Kidney (tissue), 22 donors: ENCODE measurements at places on chromosomes 1 and 21. TPM values are rescaled to one million over a fixed set of nuclear protein-coding genes. Genes with fewer than 3 reads are reported as not detected.

EPHX1 gene
- total RNA-seq: 78.6 TPM

ZNF648 gene
- total RNA-seq: not detected

CNKSR1 gene
- total RNA-seq: 19.7 TPM

OR10Z1 gene
- total RNA-seq: not detected

HAO2 gene
- total RNA-seq: 1.9 TPM

LAPTM5 gene
- 108 TPM for total RNA-seq

FAM3B gene
- 19.4 TPM for total RNA-seq

DNA sequence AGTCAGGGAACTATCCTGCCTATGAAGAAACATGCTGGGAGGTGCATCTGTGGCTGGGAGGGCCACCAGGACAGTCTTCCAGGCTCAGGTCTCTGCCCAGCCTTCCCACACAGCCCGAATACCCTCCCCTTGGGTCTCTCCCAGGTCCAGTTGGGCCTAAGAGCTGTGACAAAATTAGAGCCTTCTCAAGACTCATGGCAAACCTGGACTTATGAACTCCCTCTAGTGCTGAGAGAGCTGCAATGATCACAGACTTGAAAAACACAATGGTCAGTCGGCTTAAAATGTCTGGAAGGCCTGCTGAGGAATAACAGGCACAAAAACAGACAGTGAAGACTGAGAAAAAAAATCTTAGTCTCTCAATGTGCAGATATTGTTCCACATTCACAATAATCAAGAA is 325.1 kb downstream of the BRINP2 start:
- no peak for DNase-seq

DNA sequence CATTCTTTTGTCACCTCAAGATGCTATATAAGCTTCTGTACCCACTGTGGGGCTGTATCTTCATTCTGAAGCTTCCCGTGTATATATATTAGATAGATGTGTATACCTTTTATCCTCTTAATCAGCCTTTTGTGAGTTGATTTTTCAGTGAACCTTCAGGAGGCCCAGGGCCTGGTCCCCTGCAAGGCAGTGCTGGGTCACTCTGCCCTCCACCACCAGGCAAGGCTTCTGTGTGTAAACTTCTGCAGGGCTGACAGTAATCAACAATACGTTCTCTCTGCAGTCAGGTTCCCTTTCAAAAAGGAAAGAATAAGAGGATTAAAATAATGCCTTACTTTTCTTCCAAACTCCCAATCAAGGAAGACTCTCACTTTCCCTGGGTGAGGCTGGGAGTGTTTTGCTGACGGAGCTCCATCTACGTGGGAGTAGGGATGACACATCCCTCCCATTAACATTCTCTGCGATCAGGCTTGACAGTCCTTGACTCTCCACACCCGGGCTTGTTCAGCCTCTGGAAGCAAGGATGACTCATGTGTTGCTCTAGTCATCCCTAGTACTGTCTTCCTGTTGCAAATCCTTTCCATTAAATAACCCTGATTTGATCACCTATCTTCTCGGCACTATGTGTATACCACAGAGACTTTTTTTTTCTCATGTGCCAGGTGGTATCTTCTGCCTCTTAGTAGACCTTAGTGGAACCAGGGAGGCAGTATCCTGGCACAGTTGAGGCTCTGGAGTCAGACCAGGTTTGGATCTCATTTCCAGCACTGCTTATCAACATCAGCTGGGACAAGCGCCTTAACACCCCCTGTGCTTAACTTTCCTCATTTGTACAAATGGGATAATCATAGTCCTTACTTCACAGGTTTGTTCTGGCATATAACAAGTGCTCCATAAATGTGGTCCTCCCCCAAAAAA is 70.3 kb upstream of the KCNK1 start:
- no peak for DNase-seq

DNA sequence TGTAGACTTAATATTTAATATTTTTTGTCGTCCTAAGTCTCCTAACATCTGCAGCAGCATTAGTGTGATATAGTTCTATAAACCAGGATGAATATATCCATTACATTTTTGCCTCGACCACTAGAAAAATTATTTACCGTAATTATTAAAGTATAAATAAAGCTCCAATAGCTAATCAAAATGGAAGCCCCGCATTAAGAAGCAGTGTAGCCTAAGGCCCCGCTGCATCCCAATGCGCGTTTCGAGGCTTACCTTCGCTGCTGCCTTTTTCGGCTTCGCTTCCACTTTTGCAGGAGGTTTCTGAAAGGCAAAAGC is 891 bp downstream of the HMGN1 start:
- DNase-seq: no peak

DNA sequence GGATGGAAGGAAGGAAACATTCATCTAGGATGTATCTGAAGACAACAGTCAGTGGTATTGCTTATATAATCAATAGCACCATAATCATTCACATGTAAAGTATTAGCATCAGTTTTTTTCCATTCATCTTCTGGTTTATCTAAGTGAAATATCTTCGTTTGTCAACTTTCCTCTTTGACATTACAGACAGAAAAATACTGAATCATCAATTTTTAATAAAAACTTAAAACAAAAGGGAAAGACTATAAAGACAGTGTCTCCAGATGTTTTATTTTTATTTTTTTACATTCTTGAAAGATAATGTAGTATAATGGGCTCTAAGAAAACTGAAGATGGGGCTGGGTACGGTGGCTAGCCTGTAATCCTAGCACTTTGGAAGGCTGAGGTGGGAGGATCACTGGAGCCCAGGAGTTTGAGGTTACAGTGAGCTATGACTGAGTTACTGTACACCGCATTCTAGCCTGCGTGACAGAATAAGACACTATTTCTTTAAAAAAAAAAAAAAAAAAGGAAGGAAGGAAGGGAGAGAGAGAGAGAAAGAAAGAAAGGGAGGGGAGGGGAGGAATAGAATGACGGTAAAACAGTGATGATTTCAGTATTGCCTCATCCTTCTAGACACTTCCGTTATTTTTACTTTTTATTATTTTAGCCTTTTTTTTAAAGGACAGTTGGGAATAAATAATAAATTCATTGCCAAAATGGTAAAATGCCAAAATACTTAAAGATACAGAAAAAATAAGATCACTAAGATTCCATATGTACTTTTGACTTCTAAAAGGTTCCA is 89.5 kb downstream of the NRIP1 start:
- DNase-seq: no peak

DNA sequence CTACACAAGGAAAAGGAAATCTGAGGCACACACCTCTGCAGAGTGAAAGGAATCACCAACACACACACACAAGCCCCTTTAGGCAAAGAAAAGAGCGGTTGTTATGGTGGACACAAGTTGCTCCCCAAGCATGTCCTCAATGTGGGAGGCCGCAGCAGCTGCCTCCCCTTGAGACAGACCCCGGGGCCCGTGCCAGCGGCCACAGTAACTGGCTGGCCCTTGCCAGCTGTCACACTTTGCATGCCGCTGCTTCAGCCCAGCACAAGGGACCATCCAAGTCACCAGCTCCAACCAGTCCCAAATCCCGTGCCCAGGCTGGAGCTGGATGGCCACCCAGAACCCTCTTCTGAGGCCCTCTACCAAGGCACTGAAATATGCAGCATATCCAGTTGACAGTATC is 2.9 kb upstream of the OLIG1 start:
- no peak for DNase-seq

GRCh38 chr1:99565606-99566289 is 80.2 kb upstream of the PALMD start:
- no peak for DNase-seq

DNA sequence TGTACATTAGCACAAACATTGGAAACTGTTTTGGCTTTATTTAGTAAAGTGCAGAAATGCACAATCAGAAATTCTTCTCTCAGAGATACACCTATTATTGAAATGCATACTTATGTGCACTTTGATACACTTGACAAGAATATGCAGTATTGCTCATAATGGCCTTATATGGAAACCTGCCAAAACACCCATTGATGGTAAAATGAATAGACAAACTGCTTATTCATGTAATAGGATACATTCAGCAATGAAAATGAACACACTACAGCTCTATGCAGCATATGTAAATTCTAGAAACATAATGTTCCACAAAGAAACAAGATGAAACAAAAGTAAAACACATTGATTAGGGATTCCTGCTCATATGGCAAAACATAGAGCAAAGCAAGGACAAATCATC is 223.9 kb downstream of the S1PR1 start:
- DNase-seq: no peak

- DNase-seq: no peak
Observed at GRCh38 chr1:233512538-233512937, 101.4 kb upstream of the KCNK1 start.

DNA sequence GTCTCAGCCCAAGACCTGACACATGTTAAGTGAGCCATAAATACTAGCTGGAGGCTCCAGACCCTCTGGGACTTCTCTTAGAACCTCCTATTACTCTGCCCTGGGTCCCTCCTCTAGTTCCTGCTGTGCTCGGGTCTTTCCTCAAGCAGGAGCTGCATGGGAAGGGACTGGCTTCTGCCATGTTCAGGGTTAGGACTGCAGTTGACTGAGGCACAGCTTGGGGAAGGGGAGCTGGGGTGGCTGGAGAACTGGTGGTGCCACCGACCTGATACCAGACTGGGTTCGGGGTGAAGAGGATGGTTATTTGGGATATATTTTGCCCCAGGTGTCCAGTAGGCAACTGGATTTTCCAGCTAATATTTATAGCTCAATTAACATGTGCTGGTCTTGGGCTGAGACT is 15.7 kb downstream of the HYI start:
- no peak for DNase-seq

GRCh38 chr1:41342774-41343355 is 18.4 kb upstream of the FOXO6 start:
- DNase-seq: no peak

DNA sequence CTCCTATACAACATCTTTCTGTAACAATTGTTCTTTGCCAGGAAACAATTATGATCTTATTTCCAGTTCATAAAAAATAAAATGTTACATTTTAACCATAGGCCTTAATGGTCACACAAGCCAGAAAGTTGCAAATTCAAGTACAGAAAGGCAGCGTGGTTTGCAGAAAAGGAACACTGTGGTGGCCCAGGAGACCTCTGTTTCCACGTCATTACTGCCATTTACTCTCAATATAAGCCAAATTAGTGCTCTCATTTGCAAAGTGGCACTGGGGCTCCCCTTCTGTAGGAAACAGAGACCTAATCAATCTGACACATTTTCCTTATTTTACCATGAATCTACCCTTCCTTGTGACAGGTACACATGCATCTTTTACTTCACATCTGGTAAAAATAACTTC is 79.3 kb upstream of the TLR5 start:
- DNase-seq: no peak

- no peak for DNase-seq
Observed at GRCh38 chr1:236514703-236515442, 8.9 kb upstream of the LGALS8 start.

GRCh38 chr1:205535096-205535495 is 30.6 kb downstream of the CDK18 start:
- no peak for DNase-seq

DNA sequence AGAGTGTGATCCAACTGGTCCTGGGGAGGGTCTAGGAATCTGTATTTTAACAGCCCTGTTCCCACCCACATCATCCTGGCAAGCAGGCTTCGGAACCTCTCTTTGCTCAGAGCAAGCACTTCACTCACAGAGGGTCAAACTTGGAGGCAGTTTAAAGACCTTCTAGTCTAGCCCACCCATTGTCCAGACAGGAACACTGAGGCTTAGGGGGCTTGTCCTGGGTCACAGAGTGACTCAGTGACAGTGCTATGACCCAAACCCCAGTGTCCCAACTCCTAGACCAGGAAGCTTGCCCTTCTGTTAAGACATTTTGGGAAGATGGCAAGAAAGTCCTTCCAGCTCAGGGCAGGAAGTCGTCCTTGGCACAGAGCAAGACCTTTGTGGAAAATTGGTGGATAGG is 36.5 kb downstream of the FBXO2 start:
- DNase-seq: no peak

DNA sequence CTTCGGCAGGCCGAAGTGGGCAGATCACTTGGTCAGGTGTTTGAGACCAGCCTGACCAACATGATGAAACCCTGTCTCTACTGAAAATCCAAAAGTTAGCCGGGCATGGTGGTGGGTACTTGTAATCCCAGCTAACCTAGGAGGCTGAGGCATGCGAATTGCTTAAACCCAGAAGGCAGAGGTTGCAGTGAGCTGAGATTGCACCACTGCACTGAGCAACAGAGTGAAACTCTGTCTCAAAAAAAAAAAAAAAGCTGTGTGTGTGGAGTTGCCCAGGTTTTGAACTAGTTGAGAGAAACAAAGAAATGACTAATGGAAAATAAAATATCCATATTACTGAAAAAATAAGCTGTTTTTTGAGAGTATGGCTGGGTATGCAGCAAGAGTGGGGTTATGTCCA is 100.2 kb downstream of the GTF2B start:
- no peak for DNase-seq

GRCh38 chr1:911875-912739 is 11.6 kb upstream of the SAMD11 start:
- peak; percentile 11 for DNase-seq

- DNase-seq: peak; percentile 10
Observed at GRCh38 chr1:237736372-237737029, 154.2 kb downstream of the ZP4 start.

- DNase-seq: no peak
Observed at GRCh38 chr1:227434808-227435444, 116.6 kb upstream of the CDC42BPA start.

DNA sequence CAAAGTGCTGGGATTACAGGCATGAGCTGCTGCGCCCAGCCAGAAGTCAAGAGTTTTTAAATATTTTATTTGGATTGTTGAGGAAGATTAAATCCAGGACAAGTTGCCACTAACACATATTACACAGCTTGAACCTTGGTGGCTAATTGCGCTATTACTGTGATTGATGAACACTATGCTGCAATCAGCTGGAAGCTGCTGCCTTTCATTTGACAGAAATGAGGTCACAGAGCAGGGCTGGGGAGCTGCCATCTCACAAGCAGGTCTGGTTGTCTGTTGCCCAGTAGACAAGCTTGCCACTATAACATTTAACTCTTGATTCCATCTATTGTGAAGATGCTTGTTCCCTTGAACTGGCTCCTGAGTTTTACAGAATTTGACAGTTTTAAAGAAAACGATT is 37.4 kb upstream of the NRDC start:
- DNase-seq: no peak

DNA sequence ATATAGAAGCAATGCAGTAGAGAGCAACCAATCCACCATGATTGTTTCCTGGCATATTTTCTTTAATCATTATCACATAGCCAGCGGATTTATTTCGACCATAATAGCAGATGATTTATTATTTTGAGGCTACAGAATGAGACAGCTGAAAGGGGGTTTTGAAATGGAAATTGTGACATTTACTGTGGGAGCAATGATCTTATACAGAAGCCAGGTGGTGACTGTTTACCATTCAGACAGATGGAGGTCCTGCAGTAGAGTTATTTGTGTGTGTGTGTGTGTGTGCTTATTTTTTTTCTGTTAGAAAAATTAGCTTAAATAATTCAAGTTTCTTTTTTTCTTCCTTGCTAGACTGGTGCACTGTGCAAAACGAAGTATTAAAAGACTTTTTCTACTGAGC is 1784.5 kb downstream of the MRPL39 start:
- DNase-seq: no peak
